GM13976 (cell line): ENCODE measurements at places on chromosomes 2 and 18.

GRCh38 chr2:239117831-239118230 lies 269.9 kb downstream of the TWIST2 start:
- DNase-seq: no peak

GRCh38 chr2:240868286-240869108 lies at the start of gene AGXT:
Gene AGXT (plus strand): TSS chr2:240868824. CDS start chr2:240868866, 42 bp downstream.
- no peak for DNase-seq

DNA sequence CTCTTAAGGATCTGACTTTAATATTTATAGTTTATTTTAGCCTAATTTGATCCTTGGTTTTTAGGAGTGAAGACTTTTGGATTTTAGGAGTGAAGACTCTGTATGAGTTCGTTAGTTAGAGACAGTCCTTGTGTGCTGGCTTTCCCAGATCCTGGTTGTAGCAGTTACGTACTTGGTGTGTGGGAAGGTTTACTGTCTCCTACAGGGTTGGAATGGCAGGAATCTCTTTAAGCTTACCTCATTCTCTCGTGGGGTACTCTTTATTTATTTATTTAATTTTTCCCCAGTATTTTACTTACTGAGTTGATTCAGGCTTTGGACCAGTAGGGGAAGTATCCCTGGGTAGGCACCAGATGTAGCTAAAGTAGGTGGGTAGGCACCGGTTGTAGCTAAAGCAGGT lies 1.8 kb upstream of the CXCR2 start:
- DNase-seq: no peak

- no peak for DNase-seq
Observed at GRCh38 chr2:67455219-67456142, 58.3 kb downstream of the ETAA1 start.

- DNase-seq: no peak
Observed at GRCh38 chr2:115083225-115083624, 640.8 kb downstream of the DPP10 start.

DNA sequence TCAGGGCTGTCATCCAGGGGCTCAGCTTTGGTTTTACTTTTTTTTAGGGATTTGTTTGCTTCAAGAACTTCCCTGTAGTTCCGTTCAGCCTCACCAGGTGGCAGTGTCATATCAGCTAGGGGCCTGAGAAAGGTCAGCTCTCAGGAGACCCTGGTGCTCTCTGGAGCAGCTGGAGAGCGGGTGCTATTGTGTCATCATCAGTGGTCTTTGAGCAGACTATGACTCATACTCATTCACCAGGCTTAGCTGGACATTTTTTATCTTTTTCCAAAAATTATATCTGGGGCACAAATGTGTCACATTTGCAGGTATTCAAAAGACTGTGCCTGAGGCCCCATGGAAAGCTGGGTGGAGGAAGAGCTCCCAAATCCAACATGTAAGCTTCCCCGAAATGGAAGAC lies 24.4 kb downstream of the ZNF892 start:
- peak; percentile 57 for DNase-seq

DNA sequence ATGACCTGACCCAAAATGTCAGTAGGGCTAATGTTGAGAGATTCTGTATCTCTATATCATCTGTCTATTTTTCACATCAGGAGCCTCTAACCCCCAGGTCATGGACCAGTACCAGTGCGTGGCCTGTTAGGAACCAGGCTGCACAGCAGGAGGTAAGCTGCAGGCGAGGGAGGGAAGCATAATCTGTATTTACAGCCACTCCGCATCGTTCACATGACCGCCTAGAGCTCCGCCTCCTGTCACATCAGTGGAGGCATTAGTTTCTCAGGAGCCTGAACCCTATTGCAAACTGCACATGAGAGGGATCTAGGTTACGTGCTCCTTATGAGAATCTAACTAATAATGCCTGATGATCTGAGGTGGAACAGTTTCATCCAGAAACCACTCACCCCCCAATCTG lies 180.6 kb downstream of the RDH14 start:
- no peak for DNase-seq

- peak; percentile 62 for DNase-seq
Observed at GRCh38 chr18:32930695-32931301, 158.0 kb upstream of the KLHL14 start.

DNA sequence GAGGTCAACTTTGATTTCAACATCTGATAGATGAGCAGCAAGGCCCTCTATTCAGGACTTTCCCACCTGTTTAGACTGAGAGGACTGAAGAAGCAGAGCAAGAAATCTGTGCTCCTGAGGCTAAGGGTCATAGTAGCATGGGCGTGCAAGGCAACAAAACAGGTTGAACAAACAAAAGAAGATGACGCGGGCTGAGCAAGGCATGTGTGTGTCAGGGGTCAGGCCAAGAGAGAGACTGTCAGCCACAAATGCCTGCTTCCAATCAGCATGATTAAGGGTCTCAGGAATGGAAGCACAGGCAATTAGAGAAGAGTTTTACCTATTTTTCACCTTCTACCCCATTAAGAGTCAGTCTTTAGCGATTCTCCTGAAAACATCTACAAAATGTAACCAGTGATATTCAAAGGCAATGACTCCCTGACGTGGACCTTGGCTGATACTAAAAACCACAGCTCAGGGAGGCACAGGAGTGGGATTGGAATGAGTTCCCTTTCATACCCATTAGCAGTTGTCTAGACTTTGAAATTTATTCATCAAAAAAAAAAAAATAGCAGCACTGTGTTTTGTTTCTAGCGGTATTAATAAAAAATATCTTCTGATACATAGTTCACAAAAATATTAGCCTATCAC lies 81.9 kb downstream of the DYNAP start:
- no peak for DNase-seq

GRCh38 chr2:127498386-127498785 lies 27.9 kb downstream of the IWS1 start:
- DNase-seq: no peak

- no peak for DNase-seq
Observed at GRCh38 chr2:163801486-163801885, 65.7 kb upstream of the FIGN start.

DNA sequence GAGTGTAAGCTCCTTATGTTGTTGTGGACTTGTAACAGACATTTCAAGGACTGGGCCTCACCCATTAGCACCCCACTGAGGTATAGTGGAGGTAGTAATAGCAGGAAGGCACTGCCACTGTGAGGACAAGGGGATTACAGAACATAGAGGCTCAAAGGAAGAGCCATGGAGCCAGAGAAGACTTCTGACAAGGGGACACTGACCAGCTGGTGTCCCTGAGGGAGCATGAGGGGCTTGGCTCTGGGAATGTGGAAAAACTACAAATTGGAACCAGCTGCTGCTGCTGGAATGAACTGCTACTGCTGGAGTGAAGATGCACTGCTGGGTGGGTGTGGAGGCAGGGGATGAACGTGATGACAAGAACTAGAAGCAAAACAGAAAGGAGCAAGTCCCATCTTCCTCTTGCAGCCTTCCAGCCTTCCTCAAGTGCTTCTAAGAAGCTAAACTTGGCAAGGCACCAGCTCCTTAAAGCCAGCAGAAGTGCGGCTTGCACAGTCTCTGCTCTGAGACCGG lies 167.3 kb upstream of the NOSTRIN start:
- DNase-seq: no peak

GRCh38 chr2:229836847-229837246 lies 85.0 kb downstream of the TRIP12 start:
- no peak for DNase-seq
